Suprapubic skin (tissue), 4 donors: ENCODE measurements at places on chromosomes 4 and X.
A peak's percentile ranks its signal among the peaks of the same experiment; 100 is the strongest.

GRCh38 chr4:102042871-102043802 lies 252.6 kb downstream of the BANK1 start:
- no peak overlapping the region for H3K4me3 ChIP-seq
- DNase-seq = no peak
- H3K36me3 ChIP-seq = no peaks in the 10 kb centered on the region
- no peaks in the 10 kb centered on the region for H3K4me1 ChIP-seq

- no peaks in the 10 kb centered on the region for H3K36me3 ChIP-seq
- DNase-seq = peak; percentile 81
- no peaks in the 10 kb centered on the region for H3K27me3 ChIP-seq
- H3K27ac ChIP-seq = peak within 1 kb of the TSS; percentile 94
- H3K4me1 ChIP-seq = peaks cover 35% of the 10 kb centered on the region
These were observed at the start of gene MSN for GRCh38 chrX:65667503-65668376. MSN (plus strand) TSS chrX:65667654; CDS start chrX:65667842, 188 bp downstream.

- H3K36me3 ChIP-seq = no peaks in the 10 kb centered on the region
- DNase-seq = no peak
- H3K4me3 ChIP-seq = peak overlapping the region; percentile 96
- peaks cover 20% of the 10 kb centered on the region for H3K27me3 ChIP-seq
- peaks cover 54% of the 10 kb centered on the region for H3K4me1 ChIP-seq
These were observed 758 bp downstream of the SCFD2 start for GRCh38 chr4:53365121-53365485.

GRCh38 chr4:141609243-141609642 lies 27.1 kb upstream of the IL15 start:
- H3K4me3 ChIP-seq = no peak overlapping the region
- no peaks in the 10 kb centered on the region for H3K4me1 ChIP-seq
- H3K27ac ChIP-seq = no peak overlapping the region
- no peaks in the 10 kb centered on the region for H3K36me3 ChIP-seq

- no peaks in the 10 kb centered on the region for H3K36me3 ChIP-seq
- no peak overlapping the region for H3K27ac ChIP-seq
- DNase-seq = no peak
- no peaks in the 10 kb centered on the region for H3K4me1 ChIP-seq
- H3K4me3 ChIP-seq = no peak overlapping the region
These were observed 15.7 kb downstream of the SMIM43 start for GRCh38 chr4:121749225-121749624.

GRCh38 chr4:155960522-155960921 lies 6.9 kb upstream of the CTSO start:
- DNase-seq = no peak
- no peaks in the 10 kb centered on the region for H3K36me3 ChIP-seq
- H3K4me3 ChIP-seq = no peak overlapping the region

- no peaks in the 10 kb centered on the region for H3K4me1 ChIP-seq
- no peaks in the 10 kb centered on the region for H3K27me3 ChIP-seq
- no peak overlapping the region for H3K4me3 ChIP-seq
- no peaks in the 10 kb centered on the region for H3K36me3 ChIP-seq
- no peak overlapping the region for H3K27ac ChIP-seq
These were observed 99.3 kb upstream of the GRPR start for GRCh38 chrX:16023790-16024734.

- H3K36me3 ChIP-seq = peaks cover 2% of the 10 kb centered on the region
- H3K27me3 ChIP-seq = no peaks in the 10 kb centered on the region
- H3K27ac ChIP-seq = no peak overlapping the region
- H3K4me1 ChIP-seq = peaks cover 54% of the 10 kb centered on the region
These were observed 701 bp downstream of the ARHGAP4 start for GRCh38 chrX:153925387-153925738.

DNA sequence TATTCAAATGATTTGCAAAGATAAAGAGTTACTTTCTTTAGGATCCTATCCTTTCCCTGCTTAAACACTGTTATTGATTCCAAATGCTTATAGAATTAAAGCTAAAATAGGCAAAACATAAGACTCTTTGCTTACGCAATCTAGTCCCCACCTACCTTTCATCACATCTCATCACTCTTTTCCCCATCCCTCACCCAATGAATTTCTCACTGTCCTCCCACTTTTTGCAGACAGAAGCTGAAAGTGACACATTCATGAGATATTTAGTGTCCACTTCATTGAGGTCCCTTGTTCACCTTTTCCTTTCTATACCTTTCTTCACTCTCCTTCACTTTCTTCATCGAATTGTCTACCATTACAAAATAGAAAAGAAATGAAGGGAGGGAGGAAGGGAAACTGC lies 424 bp downstream of the SATL1 start:
- H3K27ac ChIP-seq = no peak overlapping the region
- no peaks in the 10 kb centered on the region for H3K4me1 ChIP-seq
- DNase-seq = no peak
- no peaks in the 10 kb centered on the region for H3K27me3 ChIP-seq
- peak overlapping the region; percentile 59 for H3K4me3 ChIP-seq

GRCh38 chrX:7191681-7192110 lies 43.7 kb upstream of the PUDP start:
- H3K4me3 ChIP-seq = no peak overlapping the region
- H3K36me3 ChIP-seq = no peaks in the 10 kb centered on the region
- no peak overlapping the region for H3K27ac ChIP-seq

DNA sequence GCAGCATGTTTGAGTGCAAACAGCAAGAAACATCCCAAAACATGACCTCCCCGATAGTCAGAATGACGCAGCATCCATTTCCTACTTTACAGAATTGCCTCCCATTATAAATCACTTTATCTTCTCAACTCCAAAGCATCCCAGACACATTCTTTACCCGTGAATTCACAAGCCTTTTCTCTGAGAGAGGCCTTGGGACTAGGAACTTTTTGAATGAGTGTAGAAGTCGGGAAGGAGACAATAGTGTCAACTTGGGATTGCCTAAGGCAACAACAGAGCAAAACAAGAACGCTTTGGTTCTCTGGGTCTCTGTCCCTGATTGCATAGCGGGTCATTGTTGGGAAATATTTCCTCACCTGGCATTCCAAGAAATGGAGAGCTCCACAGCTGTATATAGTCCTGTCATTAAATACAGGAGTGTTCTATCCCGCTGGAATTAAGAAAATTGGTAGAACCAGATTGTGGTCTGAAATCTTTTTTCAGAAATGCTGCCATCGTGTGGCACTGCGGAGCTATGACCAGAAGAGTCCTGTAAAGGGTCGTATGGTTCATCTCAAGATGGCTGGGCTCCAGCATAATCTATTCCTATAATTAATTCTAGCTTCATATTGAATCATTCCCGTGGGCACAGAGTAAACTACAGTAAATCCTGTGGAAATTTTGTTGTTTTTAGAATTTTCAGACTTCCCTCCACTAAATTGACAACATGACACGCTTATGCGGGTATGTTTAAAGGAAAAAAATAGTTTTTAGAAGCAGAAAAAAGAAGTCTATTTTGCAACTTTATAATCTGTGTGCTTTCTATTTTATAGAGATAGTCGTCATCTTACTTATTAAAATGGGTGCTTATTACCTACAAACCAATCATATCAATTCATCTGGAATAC lies 2.0 kb upstream of the SPP1 start:
- no peaks in the 10 kb centered on the region for H3K4me1 ChIP-seq
- no peak overlapping the region for H3K27ac ChIP-seq
- no peaks in the 10 kb centered on the region for H3K36me3 ChIP-seq
- DNase-seq = no peak
- no peak overlapping the region for H3K4me3 ChIP-seq

DNA sequence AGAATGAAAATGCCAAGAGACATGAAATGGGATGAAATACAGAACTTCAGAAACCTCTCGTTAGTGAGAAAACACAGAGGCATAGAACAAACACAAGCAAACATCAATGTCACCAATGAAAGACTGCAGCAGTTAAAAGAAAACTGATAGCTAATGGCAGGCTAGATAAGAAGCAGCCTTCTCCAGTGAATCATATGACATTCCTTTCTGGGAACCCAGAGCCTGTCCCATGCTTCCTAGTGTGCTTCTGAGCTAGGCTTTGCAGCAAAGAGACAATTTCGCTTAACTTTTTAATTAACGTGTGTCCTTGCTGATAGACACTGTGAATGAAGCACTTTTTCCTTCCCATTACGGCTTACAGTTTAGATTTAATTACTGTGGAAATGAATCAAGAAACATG lies 444.6 kb downstream of the IL15 start:
- H3K4me1 ChIP-seq = no peaks in the 10 kb centered on the region
- H3K27ac ChIP-seq = no peak overlapping the region
- H3K36me3 ChIP-seq = no peaks in the 10 kb centered on the region

GRCh38 chrX:72130762-72131250 lies 909 bp downstream of the RTL5 start:
- no peaks in the 10 kb centered on the region for H3K36me3 ChIP-seq
- H3K27ac ChIP-seq = no peak overlapping the region
- no peak for DNase-seq
- peaks cover 23% of the 10 kb centered on the region for H3K4me1 ChIP-seq

DNA sequence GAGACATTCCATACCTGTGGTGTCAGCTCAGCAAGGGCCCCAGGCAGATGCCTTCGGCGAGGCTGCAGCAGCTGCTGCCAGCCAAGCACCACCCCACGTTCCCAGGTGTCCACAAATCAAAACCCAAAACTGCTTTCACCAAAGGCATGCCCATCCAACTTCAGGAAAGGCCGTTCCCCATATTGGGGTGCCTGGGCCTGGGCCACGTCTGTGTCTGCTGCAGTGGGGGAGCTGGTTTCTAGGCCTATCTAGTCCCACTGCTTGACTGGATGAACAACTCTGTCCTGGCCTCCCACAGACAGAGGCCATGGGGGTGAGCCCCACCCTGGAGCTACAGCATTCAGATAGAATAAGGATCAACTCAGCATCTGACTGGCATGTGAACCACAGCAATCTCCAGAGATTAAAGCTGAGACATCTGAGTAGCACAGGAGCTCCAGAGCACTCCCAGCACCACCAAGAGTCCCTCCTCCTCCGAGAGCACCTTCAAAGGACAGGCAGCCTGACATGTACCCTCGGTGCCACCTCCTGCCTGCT lies 37.0 kb downstream of the NAT8L start:
- DNase-seq = no peak
- H3K36me3 ChIP-seq = no peaks in the 10 kb centered on the region
- no peak overlapping the region for H3K4me3 ChIP-seq
- H3K27ac ChIP-seq = no peak overlapping the region

- H3K4me3 ChIP-seq = no peak overlapping the region
- H3K27me3 ChIP-seq = no peaks in the 10 kb centered on the region
- DNase-seq = no peak
- H3K27ac ChIP-seq = no peak overlapping the region
These were observed 97.7 kb downstream of the DDX60 start for GRCh38 chr4:168220893-168221292.

DNA sequence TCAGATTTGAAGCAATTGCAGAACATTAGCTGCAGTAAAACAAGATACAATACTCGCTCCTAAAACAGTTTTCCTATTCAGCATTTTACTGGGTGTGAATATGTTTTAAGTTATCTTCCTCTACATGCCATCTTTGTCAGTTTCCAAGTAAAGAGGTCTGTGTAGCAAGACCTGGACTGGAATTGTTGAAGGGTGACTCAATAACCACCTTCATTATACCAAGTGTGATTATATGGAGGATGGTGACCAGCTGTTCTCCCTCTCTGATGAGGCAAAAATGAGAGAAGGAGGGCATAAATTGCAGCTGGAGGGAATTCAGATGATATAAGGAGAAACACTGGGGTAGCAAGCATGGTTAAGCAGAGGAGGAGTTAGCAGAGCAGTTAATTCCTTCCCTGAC lies 922.1 kb upstream of the SLIT2 start:
- no peak overlapping the region for H3K27ac ChIP-seq
- no peaks in the 10 kb centered on the region for H3K27me3 ChIP-seq
- no peak overlapping the region for H3K4me3 ChIP-seq
- no peaks in the 10 kb centered on the region for H3K4me1 ChIP-seq
- no peaks in the 10 kb centered on the region for H3K36me3 ChIP-seq
- no peak for DNase-seq

GRCh38 chr4:22515888-22516541 lies at the start of gene ADGRA3:
ADGRA3 (minus strand) TSS chr4:22516066; CDS start chr4:22515784, 282 bp downstream.
- peak within 1 kb of the TSS; percentile 82 for H3K27ac ChIP-seq
- H3K4me1 ChIP-seq = peaks cover 19% of the 10 kb centered on the region
- no peaks in the 10 kb centered on the region for H3K36me3 ChIP-seq
- peak within 1 kb of the TSS; percentile 65 for H3K4me3 ChIP-seq
- peak; percentile 71 for DNase-seq

DNA sequence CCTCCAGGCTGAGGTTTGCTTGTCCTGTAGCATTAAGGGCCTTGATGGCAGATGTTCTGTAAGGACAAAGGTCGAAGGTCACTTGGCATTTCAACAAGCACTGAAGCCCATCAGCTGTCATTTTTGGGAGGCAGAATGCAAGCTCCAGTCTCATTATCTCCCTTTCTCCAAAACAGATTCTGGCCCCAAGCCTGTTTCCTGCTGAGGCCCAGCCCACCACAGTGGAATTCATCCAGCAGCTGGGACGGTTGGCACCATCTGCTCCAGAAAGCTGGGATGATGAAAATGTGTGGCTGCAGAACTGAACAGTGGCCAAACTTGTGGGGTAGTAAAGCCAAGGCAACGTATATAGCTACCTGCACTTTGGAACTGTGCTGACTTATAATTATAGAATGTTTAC lies 17.7 kb upstream of the PPEF2 start:
- no peaks in the 10 kb centered on the region for H3K4me1 ChIP-seq
- H3K36me3 ChIP-seq = peaks cover 57% of the 10 kb centered on the region
- no peak overlapping the region for H3K27ac ChIP-seq
- H3K27me3 ChIP-seq = no peaks in the 10 kb centered on the region
- no peak for DNase-seq

DNA sequence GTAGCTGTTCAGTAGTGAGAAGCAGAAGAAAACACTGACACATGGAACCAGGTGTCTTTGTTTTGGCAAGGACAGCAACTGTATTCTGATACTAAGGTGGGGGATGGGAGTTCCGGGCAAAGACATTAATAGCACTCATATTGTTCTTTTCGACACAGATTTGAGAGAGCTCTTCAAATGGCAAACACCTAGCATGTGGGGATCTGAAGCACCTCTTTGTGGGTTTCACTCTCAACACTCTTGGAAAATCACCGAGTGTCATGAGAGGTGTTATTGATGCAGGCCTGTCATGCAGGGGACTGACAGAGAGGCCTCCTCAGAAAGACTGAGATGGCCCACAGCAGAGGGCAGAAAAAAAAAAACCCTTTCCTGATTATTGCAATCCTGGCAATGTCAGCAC lies 228.4 kb upstream of the VCX start:
- no peak for DNase-seq
- no peak overlapping the region for H3K27ac ChIP-seq
- H3K4me3 ChIP-seq = no peak overlapping the region

DNA sequence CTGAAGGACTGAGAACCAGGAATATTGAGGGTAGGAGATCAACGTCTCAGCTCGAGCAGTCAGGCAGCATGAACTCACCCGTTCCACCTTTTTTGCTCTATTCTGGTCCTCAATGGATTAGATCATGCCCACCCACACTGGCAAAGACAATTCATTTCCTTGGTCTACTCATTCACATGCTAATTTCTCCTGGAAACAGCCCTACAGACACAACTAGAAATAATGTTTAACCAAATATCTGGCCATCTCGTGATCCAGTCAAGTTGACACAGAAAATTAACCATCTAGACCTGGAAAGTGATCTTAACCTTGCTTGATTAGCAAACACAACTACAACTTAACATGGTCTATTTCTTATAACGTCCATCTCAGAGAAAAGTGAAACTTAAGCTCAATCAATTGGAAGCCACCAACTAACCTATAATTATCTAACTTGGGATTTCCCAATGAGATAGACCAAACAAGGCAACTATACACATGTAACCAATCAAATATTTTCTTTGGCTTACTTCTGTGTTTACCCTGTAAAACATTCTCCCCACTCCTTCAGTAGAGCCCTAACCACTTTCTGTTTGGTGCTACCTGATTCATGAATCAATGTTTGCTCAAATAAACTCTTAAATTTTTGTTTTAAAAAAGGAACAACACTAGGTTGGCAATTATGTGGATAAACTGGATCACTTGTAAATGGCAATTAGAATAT lies 69.7 kb upstream of the MAMLD1 start:
- H3K27ac ChIP-seq = no peak overlapping the region
- no peaks in the 10 kb centered on the region for H3K4me1 ChIP-seq
- no peaks in the 10 kb centered on the region for H3K27me3 ChIP-seq
